CD4-positive, alpha-beta T cell treated with Interleukin-6 at 100 ng/mL for 8 hours (primary cell): ENCODE measurements at places on chromosomes 5 and 9.

DNA sequence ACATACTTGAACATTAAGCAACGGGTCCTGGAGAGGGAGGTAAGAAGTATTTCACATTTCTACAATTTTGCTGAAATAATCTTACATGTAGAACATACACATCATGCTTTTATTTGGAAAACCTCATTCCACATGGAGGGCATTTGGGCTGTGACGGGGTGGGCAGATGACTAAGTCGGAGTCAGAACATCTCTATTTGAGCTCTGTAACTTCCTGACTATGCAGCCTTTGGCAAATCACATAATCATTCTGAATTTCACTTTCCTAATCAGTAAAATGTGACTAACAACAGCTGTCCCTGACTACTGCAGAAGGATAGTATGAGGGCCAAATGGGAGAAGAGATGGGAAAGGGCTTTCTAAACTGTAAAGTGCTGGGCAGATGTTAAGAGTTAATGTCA lies 17.1 kb upstream of the IL6ST start:
- DNase-seq: no peak

DNA sequence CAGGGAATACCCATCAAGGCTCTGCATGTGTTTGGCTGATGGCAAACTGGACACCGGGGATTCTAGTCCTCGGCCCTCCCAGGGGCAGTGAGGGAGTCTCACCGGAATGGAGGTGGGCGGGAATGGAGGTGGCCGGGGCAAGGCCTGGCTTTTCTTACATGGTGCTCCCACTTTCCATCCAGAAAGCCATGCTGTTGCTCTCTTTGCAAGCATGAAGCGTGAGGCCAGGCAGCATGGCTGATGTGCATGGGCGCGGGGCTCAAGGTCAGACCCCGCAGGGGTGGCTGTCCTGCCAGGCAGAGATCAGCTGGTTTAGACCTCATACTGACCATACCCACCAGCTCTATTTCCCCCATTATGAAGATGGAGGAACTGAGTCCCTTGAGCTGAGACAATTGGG lies 108.0 kb upstream of the PHYKPL start:
- DNase-seq: no peak

- DNase-seq: no peak
These were observed 240.7 kb downstream of the COX7C start for GRCh38 chr5:86858442-86858841.

GRCh38 chr9:19665146-19665863 lies 123.5 kb downstream of the SLC24A2 start:
- no peak for DNase-seq

GRCh38 chr9:137460363-137461315 lies 1.5 kb upstream of the NSMF start:
- DNase-seq: no peak

DNA sequence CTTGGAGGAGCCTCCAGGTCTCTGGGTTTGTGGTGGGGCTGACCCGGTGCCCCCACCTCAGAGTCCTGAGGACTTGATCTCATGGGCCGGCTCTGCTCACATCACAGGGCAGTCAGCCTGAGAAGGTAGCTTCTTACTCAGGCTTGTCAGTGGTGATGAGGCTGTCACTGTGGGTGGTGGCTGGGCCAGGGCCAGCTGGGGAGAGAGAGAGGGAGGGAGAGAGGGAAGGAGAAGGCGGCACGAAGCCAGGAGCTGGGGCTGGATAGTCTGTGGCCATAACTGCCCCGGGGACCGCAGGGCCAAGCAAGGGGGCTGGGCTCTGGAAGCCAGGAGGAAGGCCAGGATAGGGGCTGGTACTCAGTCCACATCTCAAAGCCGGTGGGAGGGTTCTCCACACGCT lies 6.5 kb downstream of the NTNG2 start:
- no peak for DNase-seq

GRCh38 chr5:35863159-35863558 lies 6.5 kb downstream of the IL7R start:
- no peak for DNase-seq

GRCh38 chr5:37664551-37664950 lies 175.3 kb downstream of the GDNF start:
- no peak for DNase-seq

DNA sequence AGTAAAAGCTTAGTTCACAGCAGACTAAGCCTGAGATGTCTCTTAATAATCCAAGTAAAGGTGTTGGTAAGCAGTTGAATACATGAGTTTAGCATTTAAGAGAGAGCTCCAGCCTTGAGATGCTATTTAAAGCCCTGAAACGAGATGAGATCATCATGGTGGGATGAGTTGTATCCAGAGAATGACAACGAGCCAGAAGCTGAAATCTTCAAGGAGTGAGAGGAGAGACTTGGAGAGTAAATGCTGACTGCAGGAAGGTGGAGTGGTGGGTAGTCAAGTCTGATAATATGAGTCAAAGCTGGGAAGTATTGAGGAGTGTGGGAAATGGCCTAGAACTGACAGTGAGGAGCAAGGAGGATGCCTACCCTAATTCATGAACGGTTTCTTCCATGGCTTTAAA lies 53.7 kb downstream of the PLAC8L1 start:
- no peak for DNase-seq

GRCh38 chr5:6401410-6401809 lies 23.1 kb upstream of the MED10 start:
- no peak for DNase-seq

- DNase-seq: peak; percentile 21
These were observed 33.5 kb upstream of the EBF1 start for GRCh38 chr5:159133041-159133741.

DNA sequence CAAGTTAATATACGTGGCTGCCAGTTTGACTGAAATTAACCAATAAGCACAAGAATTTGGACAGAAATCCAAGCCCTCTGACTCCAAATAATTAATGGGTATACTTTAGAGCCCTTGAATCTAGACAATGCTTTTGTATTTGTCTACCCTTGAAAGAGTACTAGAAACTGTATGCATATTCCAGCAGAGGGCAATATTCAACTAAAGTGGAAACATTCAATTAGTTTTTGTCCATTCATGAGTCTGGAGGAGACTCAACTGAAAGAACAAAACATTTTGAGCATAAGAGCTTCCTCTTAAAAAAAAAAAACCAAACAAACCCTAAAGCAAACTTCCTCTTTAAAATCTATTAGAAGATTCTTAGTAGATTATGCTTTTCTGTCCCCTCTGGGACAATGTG lies 157.8 kb downstream of the ARHGEF28 start:
- DNase-seq: no peak

GRCh38 chr5:43753069-43753468 lies 150.1 kb downstream of the NNT start:
- DNase-seq: no peak

DNA sequence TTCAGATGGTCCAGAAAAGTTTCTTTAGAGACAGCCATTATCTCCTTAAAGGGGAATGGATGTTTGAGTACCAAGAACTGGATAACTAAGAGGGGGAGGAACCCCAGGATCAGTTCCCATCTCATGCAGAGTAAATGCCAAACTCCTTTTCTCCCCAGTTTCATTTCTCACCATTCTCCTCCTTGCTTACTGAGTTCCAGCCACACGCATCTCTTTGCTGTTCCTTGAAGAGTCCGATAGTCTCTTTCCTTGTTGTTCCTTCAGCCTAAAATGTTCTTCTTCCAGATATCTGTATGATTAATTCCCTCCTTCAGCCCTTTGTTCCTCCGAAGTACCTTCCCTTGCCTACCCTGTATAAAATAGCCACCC lies 30.0 kb downstream of the KDM4C start:
- DNase-seq: no peak

DNA sequence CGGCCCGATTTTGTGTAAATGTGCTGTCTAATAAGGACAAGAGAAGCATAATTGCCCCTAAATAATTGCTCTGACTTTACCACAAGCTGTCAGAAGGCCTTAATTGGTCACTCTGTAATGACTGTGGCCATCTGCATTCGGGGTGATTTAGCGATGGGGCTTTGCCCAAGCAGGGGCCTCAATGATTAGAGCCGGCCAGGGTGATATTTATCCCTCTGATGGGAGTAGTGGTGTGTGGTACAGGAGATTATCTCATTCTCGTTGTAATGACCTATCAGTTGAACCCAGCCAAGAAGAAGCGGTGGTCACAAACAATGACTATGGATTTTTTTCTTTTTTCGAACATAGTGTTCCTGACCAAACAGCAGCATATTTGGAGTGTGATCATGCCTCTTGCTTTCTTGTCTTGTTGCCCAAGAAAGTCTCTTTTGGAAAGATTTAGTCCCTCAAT lies 72.0 kb upstream of the SAP30L start:
- no peak for DNase-seq

DNA sequence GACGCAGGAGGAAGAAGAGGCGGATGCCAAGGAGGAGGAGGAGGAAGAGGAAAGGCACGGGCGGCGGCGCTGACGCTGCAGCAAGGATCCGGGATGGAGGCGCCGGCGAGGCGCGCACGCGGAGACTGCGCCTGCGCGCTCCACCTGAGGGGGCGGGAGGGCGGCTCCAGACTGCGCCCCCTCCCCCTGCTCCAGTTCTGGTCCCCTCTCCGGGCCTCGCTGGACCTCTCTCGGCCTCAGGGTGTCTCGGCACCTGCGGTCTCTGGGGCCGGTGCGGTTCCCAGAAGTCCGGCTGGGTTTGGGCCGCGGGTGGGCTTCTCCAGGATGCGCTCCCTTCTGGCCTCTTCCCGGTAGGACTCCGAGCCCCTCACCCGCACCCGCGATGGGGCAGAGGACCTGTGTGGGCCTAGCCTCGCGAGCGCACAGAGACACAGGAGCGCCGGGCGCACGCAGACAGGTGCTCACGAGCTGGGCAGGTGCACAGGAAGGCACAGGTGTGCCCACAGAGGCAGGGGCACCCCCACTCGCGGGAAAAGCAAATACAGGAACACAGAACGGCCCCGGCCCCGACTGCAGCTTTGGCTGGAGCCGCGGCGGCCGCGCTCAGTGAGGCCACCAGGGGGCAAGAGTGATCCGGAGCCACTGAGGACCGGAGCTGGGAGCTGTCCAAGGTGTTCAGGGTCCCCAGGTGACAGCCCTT lies at the start of gene NPDC1:
TSS of gene NPDC1 (minus strand) at position 90 of the 700 bp plus-strand sequence. CDS start 188 bp downstream, outside the sequence.
- peak; percentile 76 for DNase-seq

GRCh38 chr9:2634818-2635217 lies 13.2 kb downstream of the VLDLR start:
- no peak for DNase-seq

DNA sequence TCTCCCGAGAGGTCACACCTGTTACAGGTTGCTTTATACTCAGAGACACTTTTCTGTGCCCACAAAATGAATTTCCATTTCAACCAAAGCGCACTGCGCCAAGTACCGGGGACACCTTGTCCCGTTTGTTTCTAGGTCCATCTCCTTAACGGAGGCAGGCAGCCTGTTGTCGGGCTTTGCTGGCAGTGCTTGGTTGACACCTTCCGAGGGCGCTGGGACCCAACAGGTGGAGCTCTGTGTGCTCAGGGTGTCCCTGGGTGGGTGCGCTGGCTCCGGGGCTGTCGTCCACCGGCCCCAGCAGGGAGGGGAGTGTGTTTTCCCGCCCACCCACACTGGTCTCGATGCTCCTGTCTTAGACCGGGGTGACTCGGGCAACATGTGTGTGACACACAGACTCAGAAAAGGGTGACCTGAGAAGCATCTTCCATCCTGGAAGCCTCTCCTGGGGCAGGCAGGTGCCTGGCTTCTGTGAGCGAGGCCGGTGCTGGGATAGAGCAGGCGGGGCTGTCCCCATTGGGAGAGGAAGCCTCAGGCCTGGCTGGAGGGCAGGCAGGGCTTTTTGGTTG lies 8.5 kb downstream of the RNU6ATAC start:
- no peak for DNase-seq

DNA sequence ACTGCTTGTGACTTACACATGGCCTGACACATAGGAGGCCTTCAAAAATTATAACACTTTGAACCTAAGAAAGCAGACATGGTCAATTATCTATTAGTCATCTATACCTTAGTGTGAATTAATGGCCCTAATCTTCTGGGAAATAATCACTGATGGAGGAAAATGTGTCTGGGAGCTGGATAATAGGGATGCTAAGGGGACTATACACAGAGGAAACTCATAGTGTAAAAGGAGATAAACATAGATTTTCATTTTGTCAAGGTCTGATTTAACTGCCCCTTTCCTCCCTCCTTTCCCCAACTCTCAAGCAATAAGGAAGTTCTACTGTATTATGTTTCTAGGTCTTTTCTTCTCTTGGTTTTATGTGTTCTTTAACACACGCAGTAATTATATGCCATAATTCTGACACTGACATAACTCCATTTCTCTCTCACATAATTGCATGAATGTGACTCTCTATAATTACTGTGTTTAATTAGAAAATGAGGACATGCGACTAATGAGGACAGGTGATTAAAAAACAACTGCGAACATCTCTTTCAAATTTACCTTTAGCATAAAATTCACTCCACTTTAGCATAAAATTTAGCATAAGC lies 18.7 kb upstream of the PRELID2 start:
- DNase-seq: no peak
